HS-27A (cell line): ENCODE measurements at places on chromosomes 5 and 9.

GRCh38 chr5:36300191-36300926, 1.3 kb downstream of the RANBP3L start:
- no peak for DNase-seq

DNA sequence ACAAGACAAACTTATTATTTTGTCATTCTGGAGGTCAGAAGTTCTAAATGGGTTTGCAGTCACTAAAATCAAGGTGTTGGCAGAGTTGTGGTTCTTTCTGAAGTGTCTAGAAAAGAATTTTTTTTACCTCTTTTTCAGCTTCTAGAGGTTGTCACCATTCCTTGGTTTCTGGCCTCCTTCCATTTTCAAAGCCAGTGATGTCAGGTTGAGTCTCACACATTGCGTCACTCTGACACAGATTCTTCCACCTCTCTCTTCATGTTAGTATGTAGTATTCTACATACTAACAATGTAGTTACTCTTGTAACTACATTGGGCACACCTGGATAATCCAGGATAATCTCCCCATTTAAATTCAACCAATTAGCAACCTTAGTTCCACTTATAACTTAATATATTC, 290.3 kb downstream of the RFX3 start:
- no peak for DNase-seq

GRCh38 chr5:174626369-174626920, 97.9 kb upstream of the MSX2 start:
- no peak for DNase-seq

- no peak for DNase-seq
Observed at GRCh38 chr5:96331210-96331609, 101.8 kb downstream of the PCSK1 start.

GRCh38 chr5:68476854-68477253, 261.3 kb downstream of the PIK3R1 start:
- DNase-seq, result no peak

GRCh38 chr5:2432076-2432920, 319.2 kb downstream of the IRX2 start:
- DNase-seq, result no peak

DNA sequence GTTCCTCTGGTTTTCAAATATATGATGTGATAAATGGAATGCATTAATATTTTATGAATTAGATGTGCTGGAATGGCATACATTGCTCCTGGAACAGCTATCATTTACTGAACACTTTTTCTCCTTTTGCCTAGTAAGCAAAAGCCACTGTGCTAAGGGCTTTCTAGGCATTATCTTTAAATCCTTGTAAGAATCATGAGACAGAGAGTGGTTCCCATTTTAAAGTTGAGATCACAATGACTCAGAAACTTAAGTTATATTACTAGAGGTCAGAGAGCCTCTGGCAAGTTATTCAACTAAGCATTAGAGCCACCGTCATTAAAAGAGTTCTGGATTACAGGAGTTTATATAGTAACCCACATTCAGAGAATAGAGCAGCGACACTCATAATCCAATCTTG, 26.7 kb upstream of the FSD1L start:
- no peak for DNase-seq

GRCh38 chr5:98570661-98571191, 202.7 kb upstream of the RGMB start:
- no peak for DNase-seq

- no peak for DNase-seq
Observed at GRCh38 chr9:35792024-35792813, 828 bp downstream of the NPR2 start.

- DNase-seq, result no peak
Observed at GRCh38 chr9:8244505-8245092, 445.0 kb upstream of the DMAC1 start.

- no peak for DNase-seq
Observed at GRCh38 chr5:174110310-174110709, 64.8 kb downstream of the NSG2 start.

DNA sequence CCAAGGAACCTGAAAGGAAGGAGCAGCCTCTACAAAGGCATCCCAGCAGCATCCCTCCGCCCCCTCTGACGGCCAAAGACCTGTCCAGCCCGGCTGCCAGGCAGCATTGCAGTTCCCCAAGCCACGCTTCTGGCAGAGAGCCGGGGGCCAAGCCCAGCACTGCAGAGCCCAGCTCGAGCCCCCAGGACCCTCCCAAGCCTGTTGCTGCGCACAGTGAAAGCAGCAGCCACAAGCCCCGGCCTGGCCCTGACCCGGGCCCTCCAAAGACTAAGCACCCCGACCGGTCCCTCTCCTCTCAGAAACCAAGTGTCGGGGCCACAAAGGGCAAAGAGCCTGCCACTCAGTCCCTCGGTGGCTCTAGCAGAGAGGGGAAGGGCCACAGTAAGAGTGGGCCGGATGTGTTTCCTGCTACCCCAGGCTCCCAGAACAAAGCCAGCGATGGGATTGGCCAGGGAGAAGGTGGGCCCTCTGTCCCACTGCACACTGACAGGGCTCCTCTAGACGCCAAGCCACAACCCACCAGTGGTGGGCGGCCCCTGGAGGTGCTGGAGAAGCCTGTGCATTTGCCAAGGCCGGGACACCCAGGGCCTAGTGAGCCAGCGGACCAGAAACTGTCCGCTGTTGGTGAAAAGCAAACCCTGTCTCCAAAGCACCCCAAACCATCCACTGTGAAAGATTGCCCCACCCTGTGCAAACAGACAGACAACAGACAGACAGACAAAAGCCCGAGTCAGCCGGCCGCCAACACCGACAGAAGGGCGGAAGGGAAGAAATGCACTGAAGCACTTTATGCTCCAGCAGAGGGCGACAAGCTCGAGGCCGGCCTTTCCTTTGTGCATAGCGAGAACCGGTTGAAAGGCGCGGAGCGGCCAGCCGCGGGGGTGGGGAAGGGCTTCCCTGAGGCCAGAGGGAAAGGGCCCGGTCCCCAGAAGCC, 30.8 kb downstream of the CD180 start:
- DNase-seq, result no peak

DNA sequence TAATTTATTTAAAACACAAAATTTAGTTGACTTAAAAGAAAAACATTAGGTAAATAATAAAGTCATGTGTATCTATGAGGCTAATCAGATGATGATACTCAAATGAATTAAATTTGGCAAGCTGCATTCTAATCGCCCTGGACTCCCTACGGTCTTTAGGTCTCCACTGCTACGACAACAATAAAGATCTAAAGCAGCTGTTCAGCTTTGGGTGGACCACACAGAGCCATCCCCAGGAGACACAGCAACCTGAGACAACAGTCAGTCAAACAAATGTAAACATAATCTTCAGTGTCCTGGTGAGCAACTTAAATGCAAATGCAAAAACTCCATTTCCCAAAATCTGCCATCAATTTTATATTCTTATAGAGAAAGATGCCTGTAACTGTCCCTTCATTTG, 65.5 kb downstream of the MCTP1 start:
- no peak for DNase-seq

DNA sequence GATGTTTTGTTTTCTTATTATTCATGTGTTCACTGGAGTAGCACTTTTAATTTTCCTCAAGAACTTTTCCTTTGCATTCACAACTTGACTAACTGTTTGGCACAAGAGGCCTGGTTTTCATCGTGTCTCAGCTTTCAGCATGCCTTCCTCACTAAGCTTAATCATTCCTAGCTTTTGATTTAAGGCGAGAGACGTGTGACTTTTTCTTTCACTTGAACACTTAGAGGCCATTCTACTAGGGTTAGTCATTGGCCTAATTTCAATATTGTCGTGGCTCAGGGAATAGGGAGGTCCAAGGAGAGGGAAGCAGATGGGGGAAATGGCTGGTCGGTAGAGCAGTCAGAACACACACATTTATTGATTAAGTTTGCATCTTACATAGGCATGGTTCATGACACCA, 94.0 kb downstream of the ZNF462 start:
- no peak for DNase-seq

GRCh38 chr9:115240676-115241075, 122.7 kb upstream of the TNC start:
- DNase-seq, result no peak

DNA sequence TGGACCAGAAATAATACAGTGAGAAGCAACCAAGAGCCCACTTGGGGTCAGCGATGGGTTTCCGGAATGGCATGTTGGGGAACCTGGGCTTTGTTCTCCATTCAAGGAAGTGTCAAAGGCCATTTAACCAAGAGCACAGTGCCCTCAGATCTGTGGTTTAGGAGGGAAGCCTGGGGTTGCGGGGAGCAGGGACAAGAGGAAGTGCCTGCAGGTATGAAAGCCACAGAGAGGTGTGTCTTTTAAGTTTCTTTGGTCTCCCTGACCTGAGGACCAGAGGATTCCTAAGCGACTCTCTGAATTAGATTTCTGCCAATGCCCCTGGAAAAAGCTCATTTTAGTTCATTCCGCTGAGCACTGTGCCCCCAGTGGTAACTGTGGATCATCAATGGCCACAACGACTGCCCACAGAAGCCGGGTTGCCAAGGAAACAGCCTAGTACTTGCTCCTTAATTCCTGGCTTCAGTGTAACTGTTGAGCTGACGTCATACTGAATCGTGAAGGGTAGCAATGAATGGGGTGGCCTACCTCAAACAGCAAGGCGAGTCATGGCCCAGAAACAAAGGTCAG, 107.3 kb upstream of the SPIN1 start:
- DNase-seq, result no peak

- no peak for DNase-seq
Observed at GRCh38 chr5:52692039-52692438, 95.7 kb upstream of the ITGA1 start.

DNA sequence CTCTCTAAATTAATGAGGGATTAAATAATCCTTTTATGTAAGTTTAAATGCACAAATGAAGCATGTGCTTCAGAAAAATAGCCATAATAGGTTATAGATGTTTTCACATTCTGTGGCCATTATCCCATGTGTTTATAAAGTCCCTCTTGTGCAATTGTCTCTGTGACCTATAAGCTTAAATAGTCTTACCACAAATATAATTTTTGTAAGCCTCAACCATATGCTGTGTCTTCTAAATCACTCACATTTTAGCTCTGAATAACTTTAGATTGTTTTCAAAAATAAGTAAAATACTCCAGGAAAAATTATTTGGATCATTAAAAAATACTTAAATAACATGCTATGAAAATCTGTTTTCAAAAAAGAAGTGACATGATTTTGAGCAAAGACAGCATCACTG, 1894.7 kb downstream of the MAT2B start:
- DNase-seq, result no peak

- DNase-seq, result no peak
Observed at GRCh38 chr9:84953252-84953773, 283.8 kb downstream of the NTRK2 start.

GRCh38 chr5:119313197-119313596, 42.6 kb upstream of the TNFAIP8 start:
- no peak for DNase-seq

DNA sequence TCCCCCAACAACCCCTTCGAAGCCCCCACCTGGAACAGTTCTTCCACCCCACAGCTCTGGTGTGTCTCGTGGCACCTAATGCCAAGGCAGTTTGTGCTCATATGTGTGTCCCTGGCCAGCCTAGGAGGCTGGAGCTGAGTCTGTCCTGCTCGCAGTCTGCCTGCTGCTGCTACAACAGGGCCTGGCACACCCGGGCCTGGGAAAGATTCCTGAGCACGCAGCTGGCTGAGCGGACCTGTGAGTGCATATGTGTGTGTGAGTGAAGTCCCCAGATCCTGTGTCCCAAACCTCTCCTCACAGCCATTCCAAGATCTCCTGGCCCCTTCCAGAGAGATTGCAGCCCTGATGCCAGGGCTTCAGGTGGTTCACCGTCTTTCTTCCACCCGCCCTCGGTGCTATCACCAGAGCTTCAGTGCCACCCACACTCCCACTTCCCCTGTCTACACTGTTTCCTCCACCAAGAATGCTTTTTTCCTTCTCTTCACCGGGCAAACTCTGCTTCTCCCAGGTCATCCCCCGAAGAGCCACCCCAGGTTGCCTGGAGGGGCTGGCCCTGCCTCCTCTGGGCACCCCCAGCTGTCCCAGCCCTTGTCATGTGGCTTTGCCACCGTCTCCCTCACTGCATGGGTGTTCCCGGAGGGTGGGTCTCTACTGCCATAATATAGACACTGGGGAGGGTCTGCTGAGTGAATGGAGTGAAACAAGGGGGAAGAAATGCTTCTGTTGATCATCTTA, 28.4 kb downstream of the LMX1B start:
- no peak for DNase-seq

DNA sequence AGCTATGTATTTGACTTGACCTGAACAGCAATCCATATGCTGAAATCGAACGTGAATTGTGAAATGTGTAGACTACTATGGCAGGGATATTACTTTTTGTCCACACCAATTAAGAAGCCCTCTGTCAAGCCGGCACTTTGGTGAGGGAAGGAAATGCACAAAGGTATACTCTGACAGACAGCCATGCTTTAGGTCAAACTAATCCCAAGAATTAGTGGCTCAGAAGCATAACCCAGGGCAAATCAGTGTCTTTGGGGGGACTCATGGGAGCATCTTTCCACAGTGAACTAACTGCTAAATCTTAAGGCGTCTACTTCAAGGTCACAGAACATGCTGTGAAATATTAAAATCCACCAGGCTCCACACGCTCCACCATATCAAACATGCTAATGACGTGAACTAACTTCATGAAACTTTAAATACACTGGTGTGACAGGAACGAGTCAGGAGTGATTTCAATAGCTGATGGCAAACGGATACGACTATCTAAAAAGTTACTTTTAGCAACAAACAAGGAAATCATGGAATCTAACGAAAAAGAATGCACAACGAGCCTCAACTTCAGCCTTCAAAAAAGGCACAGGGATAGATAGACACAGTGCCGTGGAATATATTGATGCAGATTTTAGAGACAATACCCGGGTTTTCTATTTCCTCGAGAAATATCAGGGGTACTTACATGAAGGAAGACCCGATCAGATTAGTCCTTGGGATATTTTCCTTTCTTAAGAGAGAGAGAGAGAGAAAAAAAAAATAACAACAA, 527 bp downstream of the MEF2C start:
- DNase-seq, result no peak

DNA sequence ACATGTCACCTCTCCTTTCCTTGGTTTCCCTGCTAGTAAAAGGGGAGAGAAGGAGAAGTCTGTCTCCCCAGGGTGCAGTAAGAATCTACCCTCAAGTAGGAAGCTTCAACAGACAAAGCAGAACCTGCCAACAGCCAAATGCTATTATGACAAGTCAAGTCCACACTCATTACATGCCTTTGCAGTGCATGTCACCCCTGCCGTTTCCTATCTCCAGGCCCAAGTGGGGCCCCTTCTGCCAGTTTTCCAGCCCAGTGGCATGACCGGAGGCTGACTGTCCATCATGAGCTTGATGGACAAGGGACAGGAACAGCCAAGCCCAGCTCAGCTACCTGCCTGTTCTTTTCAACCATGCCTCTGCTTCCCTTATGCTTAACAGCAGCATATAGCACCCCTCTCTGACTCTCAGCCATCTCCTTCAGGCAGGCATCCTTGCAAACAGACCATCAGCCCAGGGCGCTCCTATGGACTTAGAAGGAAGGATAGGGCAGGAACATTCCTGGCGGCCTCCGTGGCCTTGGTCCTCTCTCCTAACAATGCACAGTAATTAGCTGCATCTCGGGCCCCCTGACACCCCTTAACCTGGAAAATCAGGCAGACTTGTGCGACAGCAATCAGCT, 107.2 kb upstream of the RAD23B start:
- no peak for DNase-seq

- DNase-seq, result no peak
Observed at GRCh38 chr9:94084314-94084713, at the start of gene PTPDC1. PTPDC1 (plus strand) TSS chr9:94084464; CDS start chr9:94084531, 67 bp downstream.
